ENCODE measurements at places on chromosomes 2 and 18.
A peak's percentile ranks its signal among the peaks of the same experiment; 100 is the strongest.

DNA sequence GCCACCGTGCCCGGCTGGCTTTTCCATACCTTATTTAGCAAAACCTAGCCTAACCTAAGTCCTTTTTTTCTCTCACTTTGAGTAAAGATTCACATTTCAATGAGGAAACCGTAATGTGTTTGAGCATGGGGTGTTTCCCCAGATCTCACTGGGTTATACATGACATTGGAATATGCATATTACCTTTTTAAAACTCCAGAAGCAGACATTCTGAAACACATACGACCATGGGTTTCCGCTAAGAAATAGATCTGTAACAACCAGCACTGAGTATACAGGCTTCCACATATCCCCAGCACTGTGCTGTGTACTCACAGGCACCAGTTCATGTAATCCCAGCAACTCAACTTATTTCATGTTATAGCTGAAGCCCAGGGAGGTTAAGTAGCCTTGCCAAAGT lies 41.0 kb upstream of the FOSL2 start:
- no peak for DNase-seq

- DNase-seq = peak; percentile 54
Measured at GRCh38 chr2:152200565-152201465, 25.3 kb upstream of the STAM2 start.

- DNase-seq = no peak
Measured at GRCh38 chr2:70724366-70724765, 43.6 kb downstream of the ADD2 start.

DNA sequence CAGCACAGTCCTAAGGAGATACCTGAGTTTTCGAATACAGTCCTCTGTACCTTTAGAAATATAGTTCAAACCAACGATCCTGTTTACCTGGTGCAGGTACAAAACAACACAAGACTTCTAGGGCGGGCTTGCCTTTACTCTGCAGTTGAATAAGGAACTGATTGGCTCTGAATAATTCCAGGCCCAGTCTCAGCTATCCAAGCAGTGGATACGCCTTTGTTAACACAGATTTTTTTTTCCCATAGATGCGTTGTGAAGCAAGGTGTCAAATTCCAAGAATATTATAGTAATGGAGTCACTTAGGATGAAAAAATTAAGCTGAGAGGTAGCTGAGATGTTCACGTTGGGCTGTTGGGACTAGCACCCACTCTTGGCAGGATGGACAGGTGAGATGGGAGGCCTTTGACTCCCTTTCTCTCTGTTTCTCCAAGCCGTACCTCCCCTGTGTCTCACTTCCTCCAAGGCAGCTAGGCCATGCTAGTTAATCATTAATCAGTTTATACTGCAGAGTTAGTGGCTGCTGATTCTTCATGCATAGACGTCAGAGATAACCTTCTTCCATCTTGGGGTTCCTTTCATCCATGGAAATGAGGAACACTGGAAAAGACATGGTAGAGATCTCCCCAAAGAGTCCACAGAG lies 380.8 kb upstream of the ACVR2A start:
- no peak for DNase-seq

GRCh38 chr2:105789745-105790460 lies 45.2 kb downstream of the NCK2 start:
- DNase-seq = peak; percentile 67
